Stimulated activated CD8-positive, alpha-beta memory T cell treated with anti-CD3 and anti-CD28 coated beads, Interleukin-15, amount 100 ng/mL, for 1 hour (primary cell): ENCODE measurements at places on chromosomes 11 and 22.

GRCh38 chr11:3944198-3944597 is 88.7 kb downstream of the STIM1 start:
- no peak for DNase-seq

DNA sequence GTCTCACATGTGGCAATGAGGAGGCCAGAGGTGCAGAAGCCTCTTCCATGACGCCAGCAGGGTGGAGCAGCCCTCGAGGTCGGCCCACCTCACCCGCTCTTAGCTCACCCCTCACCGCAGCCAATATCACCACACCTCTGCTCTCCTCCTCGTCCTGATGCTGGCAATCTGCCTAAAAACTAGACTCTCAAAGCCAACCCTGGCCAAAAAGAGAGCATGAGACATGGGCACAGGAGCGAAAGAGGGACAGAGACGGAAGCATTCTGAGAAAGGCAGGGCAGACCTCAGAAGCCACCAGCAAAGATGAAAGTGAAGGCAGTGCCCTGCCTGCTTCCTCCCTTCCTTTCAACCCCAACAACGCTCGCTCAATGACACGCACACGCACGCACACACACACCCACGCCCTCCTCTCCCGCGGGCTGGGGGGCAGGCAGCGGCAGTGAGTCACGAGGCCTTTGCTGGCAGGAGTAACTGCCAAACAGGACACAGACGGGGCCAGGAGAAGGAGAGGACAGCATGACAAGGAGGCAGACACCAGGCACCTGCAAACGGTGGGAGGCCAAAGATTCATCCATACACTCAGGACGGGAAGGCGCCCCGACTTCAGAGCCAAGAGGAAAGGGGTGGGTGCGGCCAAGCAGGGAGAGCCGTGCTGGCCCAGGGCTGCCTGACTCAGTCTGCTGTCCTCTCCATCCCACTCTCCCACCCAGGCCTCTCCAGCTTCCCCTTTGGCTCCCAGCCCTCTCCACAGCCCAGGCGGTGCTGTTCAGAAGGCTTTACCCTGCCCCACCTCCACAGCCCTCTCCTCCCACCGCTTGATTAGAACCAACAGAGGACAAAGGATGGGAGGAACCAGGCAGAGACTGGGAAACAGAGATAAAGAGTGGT is 11.4 kb downstream of the IGSF9B start:
- DNase-seq: peak; percentile 56

- no peak for DNase-seq
These were observed 76.1 kb downstream of the MYO7A start for GRCh38 chr11:77203901-77204753.

DNA sequence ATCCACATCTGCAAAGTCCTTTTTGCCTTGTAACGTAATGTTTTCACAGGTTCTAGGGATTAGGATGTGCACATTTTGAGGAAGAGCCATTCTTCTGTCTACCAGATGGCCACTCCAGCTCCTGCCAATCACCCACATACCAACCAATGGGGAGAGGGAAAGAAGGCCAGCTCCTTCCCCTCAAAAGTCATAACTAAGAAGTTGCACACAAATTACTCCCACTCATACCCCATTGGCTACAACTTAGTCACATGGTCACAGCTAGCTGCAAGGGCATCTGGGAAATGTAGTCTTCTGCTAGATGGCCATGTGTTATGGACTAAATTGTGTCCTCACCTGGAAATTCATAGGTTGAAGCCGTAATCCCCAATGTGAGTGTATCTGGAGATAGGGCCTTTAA is 15.4 kb upstream of the MYOD1 start:
- DNase-seq: no peak

DNA sequence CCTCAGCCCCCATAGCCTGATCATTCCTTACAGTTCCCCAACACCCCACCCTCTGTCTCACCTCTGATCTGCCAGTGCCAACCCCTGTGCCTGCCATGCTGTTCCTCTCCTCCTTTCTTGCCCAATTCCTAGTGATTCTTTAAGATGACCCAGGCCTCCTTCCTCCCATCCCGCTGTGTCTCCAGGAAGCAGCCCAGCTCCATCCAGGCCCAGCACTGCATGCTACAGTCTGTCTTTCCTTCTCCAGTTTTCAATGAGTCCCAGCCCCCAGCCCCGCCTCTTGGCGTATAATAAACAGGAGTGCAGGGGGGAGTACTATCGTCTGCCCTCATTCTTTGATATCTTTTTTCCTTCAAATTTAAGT is 12.3 kb downstream of the LTBP3 start:
- no peak for DNase-seq

DNA sequence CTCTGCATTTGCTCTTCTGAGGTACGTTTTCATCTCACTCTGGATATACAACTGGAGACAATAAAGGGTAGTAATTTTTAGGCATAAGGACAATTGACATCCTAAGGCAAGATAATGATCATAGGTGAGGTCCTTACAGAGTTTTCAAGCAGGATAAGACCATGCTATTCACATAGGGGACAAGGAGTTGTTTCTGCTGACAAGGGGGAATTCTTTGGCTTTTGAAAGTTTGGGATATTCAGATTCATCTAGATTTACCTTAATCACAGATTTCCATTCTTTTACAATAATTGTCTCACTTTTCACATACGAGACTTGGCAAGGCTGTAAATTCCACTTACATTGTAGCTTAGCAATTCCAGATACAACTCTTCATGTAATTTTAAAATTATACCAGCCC is 256.2 kb downstream of the AASDHPPT start:
- DNase-seq: no peak

GRCh38 chr11:113065330-113065729 is 104.1 kb downstream of the NCAM1 start:
- no peak for DNase-seq

- no peak for DNase-seq
These were observed 1306.0 kb downstream of the TBC1D22A start for GRCh38 chr22:48068323-48068885.

GRCh38 chr11:83336993-83337392 is 50.8 kb upstream of the CCDC90B start:
- DNase-seq: no peak

DNA sequence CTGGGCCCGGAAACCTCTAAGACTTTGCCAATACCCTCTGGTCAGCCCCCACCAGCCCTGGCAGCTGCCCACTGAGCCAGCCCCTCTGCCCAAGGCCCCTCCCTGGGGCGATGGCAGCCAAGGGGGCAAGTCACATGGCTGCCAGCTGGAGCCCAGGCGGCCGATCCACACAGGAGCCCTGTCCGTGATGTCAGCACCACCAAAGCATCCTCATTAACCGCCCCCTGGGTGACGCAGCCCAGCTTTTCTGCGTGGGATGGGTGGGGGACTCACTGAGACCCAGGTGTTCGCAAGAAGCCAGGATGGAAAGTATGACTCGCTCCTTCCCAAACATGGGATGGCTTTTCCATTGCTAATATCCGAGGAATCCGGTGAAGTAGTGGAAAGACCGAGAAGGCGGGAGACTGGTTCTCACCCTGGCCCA is 46.6 kb upstream of the WNT7B start:
- DNase-seq: no peak

GRCh38 chr22:22207845-22208564 is 36.6 kb upstream of the VPREB1 start:
- peak; percentile 73 for DNase-seq

GRCh38 chr22:32839831-32840584 is 38.5 kb downstream of the TIMP3 start:
- no peak for DNase-seq

GRCh38 chr11:33842236-33842915 is 49.5 kb downstream of the LMO2 start:
- no peak for DNase-seq

DNA sequence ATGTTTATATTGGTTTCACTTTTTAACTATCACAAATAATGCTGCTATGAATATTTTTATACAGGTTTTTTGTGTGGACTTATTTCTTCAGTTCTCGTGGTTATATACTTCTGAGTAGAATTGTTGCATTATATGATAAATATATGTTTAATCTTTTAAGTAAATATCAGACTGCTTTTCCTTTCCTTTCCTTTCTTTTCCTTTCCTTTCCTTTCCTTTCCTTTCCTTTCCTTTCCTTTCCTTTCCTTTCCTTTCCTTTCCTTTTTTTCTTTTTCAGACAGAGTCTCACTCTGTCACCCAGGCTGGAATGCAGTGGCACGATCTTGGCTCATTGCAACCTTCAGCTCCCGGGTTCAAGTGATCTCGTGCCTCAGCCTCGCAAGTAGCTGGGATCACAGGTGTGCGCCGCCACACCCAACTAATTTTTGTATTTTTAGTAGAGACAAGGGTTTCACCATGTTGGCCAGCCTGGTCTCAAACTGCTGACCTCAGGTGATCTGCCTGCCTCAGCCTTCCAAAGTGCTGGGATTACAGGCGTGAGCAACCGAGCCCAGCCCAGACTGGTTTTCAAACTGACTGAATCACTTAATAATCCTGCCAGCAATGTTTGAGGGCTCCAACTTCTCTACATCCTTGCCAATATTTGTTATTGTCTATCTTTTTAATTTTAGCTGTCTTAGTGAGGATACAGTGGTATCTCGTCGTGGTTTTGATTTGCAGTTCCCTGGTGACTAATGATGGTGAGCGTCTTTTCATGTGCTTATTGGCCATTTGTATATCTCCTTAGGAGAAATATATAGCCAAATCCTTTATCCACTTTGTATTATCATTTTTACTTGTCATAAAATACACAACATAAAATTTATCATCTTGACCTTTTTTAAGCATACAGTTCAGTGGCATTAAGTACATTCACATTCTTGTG is 21.9 kb downstream of the HTR3B start:
- no peak for DNase-seq

DNA sequence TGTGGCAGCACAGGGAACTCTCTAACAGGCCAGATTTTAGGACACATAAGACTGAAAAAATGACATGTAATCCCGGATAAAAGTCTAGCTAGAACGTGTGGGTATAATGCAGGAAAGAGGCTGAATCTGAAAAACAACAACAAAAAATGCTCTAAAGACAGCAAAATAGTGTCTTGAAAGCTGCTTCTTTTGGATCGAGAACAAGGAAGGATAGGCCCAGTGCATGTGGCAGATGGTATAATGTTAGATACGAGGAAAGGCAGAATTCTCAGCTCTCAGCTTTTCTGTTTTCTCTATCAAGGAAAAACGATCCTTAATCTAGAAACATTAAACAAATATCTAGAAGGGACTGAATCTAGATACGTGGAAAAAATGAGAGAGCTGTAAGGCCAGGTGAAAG is 33.8 kb upstream of the PARVA start:
- no peak for DNase-seq

DNA sequence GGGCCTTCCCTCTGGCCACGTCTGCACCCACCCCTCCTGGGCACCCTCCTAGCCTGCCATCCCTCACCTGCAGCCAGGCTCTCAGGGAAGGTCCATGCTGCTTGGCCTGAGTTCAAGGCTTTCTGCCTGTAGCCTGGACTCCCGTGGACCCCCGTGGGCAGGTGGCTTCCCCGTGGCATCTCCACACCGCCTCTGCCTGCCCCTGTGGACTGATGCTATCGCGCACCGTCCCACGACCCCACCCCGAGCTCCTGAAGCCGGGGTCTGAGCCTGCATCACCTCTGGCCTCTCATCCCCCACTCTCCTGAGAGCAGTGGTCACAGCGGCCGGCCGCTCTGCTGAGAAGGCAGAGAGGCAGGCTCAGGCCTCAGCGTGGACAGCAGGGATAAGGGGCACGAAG is 4.5 kb downstream of the IFITM5 start:
- no peak for DNase-seq

- DNase-seq: no peak
These were observed 107.1 kb downstream of the NAT10 start for GRCh38 chr11:34212566-34212965.

DNA sequence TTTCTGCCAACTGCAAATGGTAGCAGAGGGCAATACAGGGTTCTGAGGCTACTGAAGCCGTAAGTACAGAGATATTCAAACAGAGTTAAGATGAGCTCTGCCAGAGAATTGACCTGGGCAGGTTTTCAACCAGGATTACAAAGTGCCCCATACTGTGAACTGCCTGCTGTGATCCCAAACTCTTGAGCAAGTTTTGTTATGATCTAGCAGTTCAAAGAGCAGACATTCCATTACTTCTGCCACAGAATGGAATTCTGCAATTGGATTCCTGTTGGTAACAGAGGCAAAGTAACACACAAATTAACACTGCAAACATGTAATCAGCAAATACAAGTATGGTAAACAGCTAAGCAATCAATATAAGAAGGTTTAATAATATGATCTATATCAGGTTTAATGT is 31.2 kb downstream of the ALG9 start:
- no peak for DNase-seq

- no peak for DNase-seq
These were observed 4.9 kb downstream of the SLCO2B1 start for GRCh38 chr11:75155570-75156422.

DNA sequence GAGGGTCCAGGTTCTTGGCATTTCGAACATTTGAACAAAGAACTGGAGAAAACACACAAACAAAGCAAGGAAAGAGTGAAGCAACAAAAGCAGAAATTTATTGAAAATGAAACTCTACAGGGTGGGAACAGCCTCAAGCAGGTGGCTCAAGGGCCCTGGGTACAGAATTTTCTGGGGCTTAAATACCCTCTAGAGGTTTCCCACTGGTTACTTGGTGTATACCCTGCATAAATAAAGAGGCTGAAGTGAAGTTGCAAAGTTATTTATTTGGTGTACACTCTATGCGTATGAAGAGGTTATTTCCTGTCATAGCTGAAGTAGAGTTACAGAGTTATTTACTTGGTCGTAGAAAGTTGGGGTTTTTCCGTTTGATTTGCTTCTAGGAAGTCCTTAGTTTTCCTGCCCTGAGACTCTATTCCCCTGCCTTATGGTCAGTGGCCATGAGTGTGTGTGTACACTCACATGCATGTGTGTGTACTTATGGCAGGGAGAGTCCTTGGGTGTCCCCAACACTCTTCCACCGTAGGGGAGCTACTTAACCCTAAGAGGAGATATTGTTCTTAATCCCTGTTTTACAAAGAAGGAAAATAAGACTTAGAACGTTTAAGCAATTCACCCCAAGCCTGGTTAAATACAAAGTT is 5.6 kb upstream of the SMCO4 start:
- DNase-seq: no peak

DNA sequence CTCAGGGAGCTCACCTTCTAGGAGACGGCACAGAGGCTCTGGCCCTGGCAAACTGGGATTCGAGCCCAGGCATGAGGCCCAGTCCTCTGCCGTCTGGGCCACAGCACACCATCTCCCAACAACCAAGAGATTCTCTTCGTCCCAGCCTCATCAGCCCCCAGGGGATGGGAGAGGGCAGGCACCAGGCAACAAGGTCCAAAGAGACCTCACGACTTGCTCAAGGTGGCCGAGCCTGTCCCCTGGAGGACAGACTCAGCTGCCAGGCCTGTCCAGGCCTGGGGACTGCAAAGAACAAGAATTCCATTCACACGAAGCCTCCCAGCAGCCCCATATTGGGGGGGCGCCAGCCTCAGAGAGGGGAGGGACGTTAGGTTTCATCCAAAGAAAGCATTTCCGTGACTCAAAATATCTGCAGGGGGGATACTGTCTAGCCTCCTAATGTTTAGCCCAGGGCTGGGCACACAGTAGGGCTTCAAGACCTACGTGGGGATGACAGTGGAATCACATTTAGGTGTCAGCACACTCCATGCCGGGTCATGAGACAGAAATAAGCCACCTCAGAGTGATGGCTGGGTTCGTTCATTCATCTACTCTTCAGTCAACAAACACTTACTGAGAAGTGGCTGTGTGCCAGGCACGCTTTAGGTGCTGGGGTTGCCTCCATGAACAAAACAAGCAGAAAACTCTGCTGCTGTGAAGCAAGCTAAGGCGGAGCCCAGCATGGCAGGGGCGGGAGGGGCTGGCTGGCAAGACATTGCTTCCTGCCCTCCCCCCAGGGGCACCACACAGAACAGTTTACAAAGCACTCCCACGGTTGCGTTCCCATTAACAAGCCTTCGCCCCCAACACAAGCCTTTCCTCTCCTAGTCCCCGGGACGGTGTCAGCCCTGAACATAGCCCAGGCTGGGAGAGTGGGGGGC is 1.2 kb downstream of the CARNS1 start:
- peak; percentile 53 for DNase-seq
